ENCODE measurements at places on chromosomes 7 and 10.
A peak's percentile ranks its signal among the peaks of the same experiment; 100 is the strongest.

GRCh38 chr10:59709395-59710125 lies at the start of gene SLC16A9:
TSS of gene SLC16A9 (minus strand) at chr10:59709850. CDS start at chr10:59684291, 25,559 bp downstream.
- DNase-seq = no peak

DNA sequence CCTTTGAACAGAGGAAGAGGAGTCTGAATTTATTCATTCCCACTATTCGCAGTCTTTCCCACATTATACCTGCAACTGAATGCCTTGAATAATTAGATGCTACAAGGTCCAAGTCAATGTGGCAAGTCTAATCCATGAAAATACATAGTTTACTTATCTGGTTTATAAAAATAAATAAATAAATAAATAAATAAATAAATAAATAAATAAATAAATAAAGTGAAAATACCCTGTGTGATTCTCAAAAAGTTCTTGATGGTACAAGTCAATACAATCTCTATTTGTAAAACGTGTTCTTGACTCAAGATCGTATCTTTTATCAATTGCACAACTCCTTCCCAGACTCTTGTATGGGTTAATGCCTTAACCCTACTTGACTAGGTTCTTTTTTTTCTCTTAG lies 417.7 kb downstream of the ZWINT start:
- no peak for DNase-seq

- DNase-seq = no peak
These were observed 810.1 kb upstream of the CELF2 start for GRCh38 chr10:10207538-10207937.

GRCh38 chr10:132434405-132435005 lies 37.5 kb downstream of the PWWP2B start:
- DNase-seq = peak; percentile 43

DNA sequence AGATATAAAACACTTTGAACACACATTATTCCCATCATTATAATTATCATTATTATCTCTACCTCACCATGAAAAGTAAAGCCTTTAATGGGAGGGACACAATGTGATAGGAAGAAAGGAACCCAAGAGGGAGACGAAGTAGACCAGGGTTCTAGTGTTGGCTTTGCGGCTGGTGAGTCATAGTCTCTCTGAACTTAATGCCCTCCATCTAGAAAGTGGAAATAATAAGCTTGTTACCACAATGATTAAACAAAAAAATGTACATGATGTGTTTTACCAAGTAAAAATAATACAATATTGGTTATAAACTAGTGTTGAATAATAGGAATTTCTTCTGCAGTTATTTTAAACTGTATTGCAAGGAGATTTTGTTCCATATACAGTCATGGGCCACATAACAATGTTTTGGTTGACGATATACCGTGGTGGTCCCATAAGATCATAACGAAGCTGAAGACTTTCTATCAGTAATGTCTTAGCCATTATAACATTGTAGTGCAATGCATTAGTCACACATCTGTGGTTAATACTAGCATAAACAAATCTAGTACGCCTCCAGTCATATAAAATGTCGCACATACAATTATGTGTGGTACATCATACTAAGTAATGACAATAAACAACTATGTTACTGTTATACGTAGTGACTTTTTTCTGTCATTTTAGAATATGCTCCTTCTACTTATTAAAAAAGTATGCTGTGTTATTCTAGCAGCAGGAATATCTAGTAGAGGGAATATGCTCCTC lies 450.6 kb upstream of the SORCS1 start:
- no peak for DNase-seq

DNA sequence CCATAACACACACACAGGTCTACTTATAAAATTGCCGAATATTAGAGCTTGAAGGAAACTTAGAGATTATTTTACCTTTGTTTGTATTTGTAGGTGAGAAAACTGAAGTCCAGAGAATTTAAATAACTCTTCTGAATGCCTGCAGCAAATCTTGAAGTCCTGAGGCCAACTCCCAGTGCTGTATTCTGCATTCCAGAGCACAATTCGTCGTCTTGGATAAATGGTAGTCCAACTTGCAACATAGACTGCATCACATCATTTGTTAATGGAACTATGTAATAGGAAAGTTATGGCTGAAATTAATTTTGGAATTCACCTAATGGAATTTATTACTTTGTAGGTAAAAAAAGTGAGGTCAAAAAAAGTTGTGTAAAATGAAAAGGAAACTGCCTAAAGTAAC lies 37.3 kb upstream of the SEMA3D start:
- DNase-seq = no peak

GRCh38 chr7:109545686-109546085 lies 976.0 kb downstream of the DNAJB9 start:
- DNase-seq = no peak

- DNase-seq = no peak
These were observed 231.6 kb downstream of the VTI1A start for GRCh38 chr10:112678581-112678980.

DNA sequence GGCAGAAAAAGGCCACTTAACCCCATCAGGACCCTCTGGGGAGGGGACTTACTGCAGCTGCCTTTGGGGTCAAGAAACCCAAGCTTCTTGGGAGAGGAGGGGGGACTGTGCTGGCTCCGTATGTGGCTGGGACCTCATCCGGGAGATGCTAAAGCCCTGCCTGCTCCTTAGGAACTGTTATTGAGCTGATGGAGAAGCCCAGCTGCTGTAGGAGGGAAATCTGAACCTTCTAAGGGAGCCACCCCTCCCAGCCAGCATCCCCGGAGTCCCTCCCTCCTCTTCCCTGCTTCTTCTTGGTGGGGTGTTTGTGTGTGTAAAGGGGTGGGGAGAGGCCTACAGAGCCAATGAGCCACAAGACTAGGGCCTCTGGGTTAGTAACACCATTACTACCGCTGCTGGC lies 8.2 kb downstream of the KCNIP2 start:
- no peak for DNase-seq

DNA sequence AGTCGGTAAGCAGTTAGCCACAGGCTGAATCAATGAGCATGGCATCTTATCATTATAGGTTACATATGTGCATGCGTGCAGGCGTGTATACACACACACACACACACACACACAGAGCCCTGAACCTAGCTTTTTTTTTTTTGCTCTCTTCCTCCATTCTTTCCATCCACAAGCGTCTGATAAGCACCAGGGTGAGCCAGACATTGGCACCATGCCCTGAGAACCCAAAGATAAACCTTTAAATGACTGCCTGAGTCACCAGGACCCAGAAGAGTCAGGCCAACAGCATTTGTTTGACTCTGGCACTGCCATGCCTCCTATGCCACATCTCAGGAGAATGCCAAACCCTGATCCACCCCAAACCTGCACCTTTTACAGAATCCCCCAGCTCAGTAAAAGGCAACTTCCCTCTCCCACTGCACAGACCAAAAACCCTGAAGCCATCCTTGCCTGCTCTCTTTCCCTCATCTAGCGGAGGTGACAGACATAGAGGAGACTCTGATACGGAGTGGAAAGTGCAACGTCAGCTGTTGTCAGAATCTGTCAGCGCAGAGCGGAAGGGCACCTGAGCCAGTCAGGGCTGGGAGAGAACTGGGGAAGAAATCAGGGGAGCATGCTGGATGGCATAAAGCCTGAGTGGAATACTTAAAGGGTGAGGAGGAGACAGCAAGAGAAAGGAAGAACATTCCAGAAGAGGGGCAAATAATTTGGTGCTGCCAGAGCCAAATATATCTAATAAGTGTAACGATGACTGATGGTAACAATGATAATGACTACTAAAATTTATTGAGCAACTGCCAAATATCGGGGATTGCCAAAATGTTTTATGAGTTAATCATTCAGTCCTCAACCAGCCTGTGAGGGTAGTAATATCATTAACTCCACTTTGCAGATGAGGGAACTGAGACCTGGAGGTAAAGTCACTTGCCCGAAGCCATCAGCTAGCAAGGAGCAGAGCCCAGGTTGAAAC lies 3.2 kb downstream of the PARP12 start:
- no peak for DNase-seq

GRCh38 chr10:1217661-1218060 lies 161.5 kb downstream of the WDR37 start:
- DNase-seq = no peak

DNA sequence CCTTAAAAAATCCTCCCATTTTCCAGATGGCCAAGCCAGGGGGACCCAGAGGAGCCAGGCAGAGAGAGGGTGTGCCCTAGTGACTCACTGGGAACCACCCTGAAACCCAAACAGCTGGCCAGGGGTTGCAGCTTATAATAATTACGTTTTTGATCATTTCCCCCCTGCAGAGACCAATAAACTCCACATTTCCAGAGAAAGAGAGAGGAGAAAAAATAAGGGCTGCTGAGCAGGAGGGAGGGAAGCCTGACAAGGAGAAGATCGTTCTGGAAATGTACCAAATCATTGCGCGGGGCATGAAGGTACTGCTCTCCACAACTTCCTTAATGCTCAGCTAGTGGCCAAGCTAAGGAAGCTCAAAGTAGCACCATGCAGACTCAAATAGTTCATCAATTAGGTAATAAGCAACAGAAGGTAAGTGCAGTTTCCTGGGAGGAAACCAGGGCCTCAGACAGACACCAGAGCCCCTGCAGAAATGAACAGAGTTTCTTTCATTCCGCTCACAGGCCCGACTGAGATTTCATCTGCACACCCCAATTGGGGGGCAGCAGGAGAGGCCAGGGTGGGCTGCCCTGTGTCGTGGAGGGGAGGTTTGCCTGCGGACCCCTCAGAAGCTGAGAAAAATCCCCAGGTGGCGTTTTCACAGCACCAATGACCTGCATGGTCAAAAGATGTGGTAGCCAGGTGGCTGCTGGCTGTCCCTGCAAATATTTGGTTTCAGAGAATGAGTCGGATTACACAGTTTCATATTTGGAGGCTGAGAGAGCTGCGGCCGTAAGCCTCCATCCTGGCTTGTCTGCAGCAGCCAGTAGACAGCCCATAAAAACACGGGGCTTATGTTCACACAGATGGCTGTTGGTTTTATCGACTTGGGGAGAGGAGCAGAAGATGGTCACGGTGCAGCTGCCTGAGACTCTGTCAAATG lies 153.2 kb upstream of the LYZL2 start:
- DNase-seq = no peak

DNA sequence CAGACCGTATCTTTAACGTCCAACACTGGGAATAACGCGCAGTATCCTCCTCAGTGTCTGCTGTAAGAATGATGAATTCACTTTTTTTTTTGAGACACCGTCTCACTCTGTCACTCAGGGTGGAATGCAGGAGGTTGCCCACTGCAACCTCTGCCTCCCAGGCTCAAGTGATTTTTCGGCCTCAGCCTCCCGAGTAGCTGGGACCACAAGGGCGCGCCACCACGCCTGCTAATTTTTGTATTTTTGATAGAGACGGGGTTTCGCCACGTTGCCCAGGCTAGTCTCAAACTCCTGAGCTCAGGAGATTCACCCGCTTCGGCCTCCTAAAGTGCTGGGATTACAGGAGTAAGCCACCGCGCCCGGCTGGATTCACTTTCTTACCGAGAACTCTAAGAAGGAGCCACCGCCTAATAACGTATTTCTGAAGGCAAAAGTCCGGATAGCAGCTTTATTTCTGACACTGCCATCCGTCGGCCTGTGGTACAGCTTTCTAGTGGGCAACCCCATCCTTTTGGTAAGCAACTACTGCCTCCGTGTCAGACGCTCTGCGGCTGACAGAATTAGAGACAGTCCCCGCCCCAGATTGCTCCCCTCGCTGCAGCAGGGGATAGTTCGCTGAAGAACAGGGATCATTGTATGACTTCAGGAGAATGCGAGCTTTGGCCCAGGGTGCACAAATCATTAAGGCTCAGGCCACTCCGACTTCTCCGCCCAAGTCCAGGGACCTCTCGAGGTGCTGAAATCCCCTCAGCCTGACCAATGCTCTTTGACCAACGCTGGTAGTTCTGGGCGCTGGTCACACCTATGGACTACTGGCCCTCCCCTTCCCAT lies 662 bp downstream of the POLR3A start:
- no peak for DNase-seq
